Suppressor macrophage treated with lipopolysaccharide for 1 hour (primary cell): ENCODE measurements at places on chromosomes 5 and 9.

DNA sequence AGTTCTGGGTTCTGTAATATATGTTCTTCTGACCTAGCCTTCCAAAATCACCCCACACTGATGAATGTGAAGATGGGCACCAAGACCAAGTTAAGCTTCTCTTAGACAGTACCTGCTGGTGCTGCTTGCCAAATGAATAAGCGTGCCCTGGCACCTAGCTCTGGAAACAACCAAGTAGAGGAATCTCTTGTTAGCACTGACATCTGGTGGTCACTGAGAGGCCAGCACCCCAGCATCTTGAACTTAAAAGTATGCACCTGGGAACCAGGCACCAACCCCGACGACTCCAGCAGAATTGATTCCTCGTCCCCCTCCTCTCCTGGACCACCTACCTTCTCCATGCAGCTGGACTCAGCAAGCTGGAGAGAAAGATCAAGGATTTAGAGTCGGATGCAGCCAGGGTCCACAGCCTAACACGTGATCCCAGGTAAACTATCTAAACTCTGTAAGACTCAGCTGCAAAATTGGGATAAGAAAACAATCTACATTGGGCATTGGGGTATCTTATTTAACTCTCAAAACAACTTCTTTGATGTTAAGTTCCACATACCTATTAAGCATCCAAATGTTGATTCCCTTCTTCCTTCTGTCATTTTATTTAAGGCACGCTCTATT is 89.8 kb downstream of the SLC1A3 start:
- DNase-seq = peak; percentile 65

DNA sequence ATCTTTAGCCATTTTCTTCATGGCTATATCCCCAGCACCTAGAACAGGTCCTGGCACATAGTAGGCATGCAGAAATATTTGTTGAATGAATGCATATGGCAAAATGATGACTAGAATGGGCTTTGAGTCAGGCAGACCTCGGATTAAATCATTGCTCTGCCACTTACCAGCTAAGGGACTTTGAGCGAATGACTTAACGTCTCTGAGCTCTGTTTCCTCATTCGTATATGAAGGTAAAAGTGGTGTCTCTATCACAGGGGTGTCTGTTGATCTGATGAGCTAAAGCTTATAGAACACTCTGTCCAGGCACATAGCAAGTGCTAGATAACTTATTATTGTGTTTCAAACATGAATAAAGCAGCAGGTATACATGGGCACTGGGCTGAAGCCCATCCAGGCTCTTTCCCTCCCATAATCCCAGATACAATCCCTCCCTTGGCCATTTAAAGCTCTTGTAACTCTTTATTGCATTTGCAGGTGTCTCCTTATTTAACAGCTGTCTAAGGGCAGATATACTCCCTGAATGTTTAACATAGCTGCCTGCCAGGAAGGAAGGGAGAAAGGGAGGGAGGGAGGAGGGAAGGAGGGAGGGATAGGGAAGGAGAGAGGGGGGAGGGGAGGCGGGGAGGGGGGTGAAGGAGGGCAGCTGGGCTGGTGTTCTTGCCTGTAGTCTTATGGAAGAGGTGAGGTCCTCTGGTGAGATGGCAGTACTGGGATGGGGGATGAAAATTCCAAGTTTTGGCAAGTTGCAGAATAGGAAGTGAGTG is 23.2 kb upstream of the STXBP1 start:
- DNase-seq = no peak

DNA sequence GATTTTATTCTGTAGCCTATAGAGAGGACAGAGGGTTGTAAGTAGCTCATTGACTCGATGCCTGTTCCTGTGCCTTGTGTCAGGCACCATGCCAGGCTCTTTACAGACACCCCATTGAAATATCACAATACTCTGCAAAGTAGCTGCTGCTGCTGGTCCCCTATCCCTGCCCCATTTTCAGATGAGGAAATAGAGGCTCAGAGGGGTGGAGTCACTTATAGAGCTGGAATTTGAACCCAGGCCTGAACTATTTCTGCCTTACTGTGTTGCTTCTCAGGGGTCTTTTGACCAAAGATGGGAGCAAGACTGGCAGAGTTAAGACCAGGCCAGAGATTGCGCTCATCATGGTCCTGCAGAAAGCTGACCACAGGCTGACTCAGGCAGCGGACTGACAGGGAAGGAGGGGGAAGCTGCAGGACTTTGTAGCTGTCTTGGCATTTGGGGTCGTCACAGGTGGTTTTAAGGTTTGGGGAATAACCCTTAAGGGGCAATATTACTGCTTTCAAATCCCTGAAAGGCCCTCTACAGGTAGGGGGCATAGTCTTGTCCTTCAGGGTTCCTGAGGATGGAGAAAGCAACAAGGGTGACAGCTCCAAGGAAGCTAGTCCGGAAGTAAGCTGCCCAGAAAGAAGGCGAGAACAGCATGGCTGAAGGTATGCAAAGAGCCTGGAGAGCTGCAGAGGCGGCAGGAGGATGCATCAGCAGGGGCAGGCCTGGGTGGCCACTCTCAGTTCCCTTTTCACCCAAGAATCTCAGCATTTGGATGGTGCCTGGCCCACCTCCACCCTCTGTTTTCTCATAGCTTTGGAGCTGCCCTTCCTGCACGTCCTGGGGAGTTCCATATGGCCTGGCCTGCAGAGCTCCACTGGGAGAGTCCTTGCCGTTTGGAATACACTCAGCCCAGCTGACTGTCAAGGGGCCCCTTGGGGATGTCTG is 18.3 kb upstream of the NDST1 start:
- DNase-seq = peak; percentile 84

DNA sequence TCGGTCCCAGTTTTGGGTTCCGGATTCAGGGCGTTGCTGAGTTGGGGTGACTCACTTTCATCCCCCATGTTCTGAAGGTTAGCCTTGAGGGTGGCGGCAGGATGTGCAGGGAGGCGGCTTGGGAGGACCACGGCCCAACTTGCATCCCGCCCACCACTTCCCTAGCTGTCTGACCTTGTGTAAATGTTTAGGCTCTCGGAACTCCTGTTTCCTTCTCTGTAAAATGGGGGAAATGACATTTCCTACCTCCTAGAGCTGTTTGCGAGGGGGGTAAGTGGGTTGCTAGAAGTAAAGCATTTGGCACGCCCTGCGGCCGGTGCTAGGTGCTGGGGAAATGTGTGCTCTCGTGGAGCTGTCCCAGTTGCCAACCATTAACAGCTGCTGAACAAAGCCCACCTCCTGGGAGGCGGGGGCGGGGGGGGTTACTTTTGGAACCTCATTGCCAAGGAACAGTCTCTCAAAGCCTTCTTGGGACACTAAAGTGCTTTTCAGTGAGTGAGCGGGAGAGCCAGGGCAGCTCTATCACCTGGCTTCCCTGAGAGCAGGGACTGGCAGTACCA is 27.5 kb downstream of the PTGES2 start:
- DNase-seq = peak; percentile 37

GRCh38 chr5:157963761-157964160 is 104.8 kb upstream of the CLINT1 start:
- no peak for DNase-seq

DNA sequence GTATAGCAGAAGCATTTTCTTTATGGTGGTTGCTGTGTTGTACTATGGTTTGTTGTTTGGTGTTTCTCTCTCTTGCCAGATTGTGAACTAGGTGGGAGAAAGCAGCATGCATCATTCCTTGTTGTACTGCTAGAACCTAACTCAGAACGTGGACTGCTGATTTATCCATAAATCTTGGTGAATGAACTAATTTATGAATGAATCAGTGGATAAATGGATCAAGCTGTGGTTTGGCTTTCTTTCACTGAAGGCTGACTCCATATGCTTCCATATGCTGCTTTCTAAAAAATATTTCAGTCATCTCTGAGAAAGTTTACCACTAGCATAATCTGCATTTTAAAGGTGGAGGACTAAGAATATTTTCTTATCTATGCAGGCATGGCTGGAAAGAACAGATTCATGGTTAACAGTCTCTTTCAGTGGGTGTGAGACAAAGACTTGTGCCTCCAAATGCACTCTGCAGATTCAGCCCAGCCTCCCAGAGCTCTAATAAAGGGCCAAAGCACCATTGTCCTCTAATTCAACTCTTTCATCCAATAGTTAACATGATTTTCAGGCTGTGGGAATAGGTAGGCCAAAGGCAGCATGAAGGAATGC is 237.7 kb downstream of the SH3GL2 start:
- no peak for DNase-seq

- peak; percentile 67 for DNase-seq
Measured at GRCh38 chr9:124220946-124221451, 36.8 kb upstream of the NEK6 start.

- peak; percentile 13 for DNase-seq
Measured at GRCh38 chr5:178797101-178797521, 62.6 kb upstream of the ZNF354B start.

DNA sequence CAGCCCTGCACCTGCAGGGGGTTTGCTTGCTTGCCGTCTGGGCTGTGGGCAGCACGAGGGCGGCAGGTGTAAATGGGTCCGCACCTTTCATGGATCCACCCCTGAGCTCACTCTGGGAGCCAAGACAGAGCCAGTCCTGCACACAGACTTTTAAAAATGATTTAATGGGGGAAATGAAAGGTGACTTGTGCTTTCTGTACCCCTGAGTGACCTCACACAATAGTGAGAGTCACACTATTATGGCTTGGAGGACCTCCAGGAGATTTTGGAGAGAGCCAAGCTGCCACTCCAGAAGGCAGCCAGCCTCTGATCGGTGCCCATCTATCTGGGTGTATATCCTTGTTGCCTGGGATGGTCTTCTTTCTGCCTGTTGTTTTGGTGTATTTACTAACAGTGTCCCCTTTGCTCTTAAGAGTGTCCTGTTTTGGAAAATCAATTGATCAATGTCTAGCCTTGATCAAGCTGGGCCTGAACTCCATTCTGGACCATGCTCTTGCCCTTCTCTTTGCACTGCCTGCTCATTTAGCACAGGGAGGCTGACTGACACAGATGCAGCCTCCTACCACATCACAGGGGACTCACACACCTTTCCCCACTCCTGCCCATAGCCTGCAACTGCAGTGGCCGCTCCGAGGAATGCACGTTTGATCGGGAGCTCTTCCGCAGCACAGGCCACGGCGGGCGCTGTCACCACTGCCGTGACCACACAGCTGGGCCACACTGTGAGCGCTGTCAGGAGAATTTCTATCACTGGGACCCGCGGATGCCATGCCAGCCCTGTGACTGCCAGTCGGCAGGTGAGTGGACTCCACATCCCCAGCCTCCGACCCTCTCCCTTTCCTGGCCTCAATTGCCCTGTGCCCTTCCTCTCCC is 29.5 kb downstream of the LAMC3 start:
- DNase-seq = no peak

DNA sequence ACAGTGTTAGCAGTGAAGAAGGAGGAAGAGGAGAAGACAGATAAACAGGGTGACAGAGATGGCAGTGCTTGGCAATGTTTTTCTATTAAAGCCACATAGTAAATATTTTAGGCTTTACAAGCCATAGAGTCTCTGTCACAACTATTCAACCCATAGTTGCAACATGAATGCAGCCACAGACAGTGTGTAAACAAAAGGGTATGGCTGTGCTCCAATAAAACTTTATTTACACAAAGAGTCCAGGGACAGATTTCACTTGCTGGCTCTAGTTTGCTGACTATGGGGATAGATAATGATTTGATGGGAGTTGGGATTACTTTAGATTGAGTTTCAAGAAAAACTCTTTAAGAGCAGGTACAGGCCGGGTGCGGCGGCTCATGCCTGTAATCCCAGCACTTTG is 224.8 kb upstream of the SEMA6A start:
- no peak for DNase-seq

DNA sequence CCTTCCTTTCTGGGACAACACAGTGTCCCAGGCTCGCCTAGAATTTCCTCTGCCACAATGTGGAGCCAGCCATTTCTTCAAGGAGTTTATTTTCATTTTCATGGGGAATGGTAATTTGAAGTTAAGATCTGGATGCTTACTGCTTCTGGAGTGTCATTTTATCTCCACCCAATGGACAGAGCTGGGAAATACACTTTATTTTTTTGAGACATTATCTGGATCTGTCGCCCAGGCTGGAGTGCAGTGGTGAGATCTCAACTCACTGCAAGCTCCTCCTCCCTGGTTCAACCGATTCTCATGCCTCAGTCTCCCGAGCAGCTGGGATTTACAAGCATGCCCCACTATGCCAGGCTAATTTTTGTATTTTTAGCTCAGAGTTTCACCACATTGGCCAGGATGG is 12.7 kb upstream of the THG1L start:
- DNase-seq = peak; percentile 71

DNA sequence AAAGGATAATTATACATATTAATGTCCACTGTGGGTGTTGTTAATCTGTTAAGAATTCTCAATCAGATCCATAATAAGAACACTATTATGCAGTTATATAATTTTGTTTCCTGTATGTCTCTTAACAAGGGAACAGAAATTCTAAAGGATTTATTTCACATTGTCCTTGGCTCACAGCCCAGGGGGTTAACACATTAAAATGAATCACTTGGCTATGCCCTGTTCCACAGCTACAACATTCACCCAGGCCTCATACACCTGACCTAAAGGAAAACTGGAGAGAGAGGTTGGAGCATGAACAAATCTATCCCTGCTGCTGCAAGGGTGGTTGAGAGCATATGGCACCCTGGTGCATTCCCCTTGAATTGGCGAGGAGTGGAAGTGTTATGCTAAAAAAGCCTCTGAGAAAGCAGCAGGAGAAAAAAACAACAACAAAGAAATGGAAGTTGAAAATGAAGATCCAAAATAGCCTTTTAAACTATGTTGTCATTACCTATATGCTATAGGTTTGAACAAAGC is 116.0 kb downstream of the KCNN2 start:
- DNase-seq = no peak
